ENCODE measurements at places on chromosomes 16 and 17.
A peak's percentile ranks its signal among the peaks of the same experiment; 100 is the strongest.

DNA sequence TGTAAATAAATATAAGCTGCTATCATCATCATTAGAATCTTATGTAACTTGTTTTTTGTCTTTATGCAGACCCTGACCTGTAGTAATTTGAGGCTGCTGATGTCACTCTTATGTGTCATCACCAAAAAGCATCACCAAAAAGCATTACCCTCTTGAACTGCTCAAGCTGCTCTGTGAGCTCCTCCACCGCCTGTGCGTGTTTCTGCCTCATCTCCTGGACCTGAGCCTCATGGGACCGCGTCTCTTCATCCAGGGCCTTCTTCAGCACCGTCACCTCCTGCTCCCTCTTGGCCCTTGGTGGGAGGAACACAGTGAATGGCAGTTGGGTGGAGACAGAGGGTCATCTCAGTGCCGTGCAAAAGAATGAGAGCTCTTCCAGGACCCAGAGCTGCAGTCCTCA, 82.4 kb downstream of the NDE1 start:
- DNase-seq = no peak

DNA sequence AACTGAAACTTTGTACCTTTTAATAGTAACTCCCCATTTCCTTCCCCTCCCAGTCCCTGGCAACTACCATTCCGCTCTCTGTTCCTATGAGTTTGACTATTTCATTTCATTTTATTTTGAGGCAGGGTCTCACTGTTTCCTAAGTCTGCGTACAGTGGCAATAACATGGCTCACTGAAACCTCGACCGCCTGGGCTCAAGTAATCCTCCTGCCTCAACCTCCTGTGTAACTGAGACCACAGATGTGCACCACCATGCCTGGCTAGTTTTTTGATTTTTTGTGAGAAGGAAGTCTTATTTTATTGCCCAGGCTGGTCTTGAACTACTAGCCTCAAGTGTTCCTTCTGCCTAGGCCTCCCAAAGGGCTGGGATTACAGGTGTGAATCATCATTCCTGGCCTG, 808.1 kb downstream of the CDH11 start:
- DNase-seq = no peak

DNA sequence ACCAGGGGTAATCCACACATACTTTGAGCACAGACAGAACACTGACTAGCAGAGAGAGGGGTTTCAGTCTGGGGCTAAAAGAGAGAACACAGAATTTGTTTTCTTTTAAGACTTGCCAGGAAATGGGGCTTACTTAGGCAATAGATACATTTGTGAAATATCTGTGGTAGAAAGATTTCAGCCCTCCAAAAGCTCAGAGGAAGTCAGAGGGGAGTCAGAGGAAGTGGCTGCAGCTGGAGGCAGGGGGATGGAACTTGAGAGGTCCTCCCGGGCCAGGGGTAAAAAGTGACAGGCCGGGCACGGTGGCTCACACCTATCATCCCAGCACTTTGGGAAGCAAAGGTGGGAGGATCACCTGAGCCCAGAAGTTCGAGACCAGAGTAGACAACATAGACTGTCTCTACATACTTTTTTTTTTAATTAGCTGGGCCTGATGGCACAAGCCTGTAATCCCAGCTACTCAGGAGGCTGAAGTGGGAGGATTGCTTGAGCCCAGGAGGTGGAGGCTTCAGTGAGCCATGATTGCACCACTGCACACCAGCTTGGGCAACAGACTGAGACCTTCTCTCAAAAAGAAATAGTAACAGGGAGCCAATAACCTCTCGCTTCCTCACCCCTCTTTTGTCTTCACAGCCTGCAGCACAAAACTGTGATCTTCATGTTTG, 49.9 kb downstream of the NLRC5 start:
- no peak for DNase-seq

GRCh38 chr16:85387171-85387507, 226.0 kb upstream of the GSE1 start:
- DNase-seq = no peak

- DNase-seq = no peak
Observed at GRCh38 chr16:27712251-27712711, 162.3 kb downstream of the KATNIP start.

GRCh38 chr17:21034340-21035235, 8.2 kb downstream of the USP22 start:
- no peak for DNase-seq

GRCh38 chr17:77300016-77300686, 159.4 kb downstream of the SEC14L1 start:
- no peak for DNase-seq

DNA sequence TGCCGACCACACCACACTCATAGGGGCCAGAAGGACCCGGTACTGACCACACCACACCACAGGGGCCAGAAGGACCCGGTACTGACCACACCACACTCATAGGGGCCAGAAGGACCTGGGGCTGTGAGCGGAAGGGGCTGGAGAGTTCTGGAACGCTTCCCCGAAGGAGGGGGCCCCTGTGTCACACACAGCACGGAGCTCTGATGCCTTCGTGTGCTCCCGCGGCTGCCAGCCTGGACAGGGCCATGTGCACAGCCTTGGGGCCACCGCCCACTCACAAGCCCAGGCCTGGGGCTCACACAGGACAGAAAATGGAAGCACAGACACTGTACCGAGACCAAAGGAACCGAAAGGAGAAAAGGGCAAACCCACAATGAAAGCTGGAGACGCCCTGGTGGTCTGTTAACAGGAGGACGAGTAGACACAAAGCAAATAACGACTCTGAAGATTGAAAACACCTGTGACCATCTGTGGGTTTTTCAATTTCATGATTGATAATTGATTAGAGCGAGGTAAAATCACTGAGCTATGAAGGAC, 106.5 kb upstream of the METRNL start:
- DNase-seq = no peak

- no peak for DNase-seq
Observed at GRCh38 chr16:77168901-77169300, 22.1 kb upstream of the MON1B start.

GRCh38 chr17:2593821-2594721, 617 bp downstream of the PAFAH1B1 start:
- peak; percentile 65 for DNase-seq

DNA sequence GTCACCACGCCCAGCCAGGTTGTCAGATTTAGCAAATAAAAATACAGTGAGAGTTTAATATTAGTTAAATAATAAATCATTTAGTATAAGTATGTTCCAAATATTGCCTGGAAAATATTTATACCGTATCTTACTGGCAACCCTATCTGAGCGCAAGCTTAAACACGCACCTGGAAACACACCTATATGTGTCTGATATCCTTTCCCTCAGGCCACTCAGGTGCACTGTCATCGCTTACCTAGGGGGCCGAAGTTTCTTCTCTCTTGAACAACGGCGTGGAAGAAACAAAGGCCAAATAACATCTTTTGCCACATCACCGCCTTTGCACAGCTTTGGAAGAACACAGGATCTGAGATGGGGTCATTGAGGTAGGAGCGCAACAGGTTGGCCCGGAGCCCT, 54.0 kb downstream of the LYRM1 start:
- DNase-seq = no peak

- no peak for DNase-seq
Observed at GRCh38 chr17:79325709-79326430, 251.2 kb downstream of the ENGASE start.

DNA sequence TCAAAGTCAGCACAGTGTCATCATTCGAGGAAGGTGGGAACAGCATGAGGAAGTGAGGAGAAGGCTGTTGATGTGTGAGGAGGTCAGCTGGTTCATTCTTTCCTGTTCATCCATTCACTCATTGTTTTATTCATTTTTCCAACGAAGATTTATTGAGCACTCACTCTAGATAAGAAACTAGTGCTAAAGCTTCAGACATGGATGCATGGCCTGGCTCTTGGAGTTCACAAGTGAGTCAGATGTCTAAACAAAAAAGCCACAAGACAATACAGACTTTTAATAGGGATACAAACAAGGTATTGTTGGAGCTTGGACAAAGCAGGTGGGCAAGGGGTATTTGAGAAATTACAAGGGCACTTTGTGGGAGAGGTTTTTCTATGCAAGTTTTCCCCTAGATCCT, 31.3 kb upstream of the MPHOSPH6 start:
- no peak for DNase-seq

DNA sequence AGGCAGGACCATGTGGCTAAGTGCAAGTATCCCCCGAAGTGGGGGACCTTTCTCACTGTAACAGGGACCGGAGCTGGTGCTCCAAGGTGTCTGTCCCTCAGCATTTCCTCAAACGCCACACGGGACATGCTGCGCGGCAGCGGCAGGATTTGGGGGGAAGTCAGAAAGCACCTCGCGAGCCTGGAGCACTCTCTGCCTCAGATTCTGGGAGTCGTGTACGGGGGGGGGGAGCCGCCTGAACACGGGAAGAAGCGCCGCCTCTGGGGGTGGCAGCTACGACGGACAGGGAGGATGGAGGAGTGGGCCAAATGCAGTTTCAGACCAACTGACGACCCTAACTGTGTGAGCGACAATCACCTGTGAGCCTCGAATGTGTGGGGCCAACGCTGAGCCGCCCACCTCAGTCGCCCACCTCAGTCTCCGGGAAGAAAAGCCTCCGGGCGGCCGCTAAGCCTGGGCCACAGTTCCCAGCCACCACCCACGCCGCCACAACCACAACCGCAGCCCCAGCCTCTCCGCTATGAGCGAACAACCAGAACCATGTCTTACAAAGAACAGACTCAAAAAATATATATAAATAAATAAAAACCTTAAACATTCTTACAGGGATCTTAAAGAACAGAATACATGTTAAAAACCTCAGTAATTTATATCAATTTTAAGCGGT, 8.8 kb upstream of the TRAP1 start:
- DNase-seq = no peak

GRCh38 chr17:57986841-57987580, 1.0 kb downstream of the VEZF1 start:
- no peak for DNase-seq

DNA sequence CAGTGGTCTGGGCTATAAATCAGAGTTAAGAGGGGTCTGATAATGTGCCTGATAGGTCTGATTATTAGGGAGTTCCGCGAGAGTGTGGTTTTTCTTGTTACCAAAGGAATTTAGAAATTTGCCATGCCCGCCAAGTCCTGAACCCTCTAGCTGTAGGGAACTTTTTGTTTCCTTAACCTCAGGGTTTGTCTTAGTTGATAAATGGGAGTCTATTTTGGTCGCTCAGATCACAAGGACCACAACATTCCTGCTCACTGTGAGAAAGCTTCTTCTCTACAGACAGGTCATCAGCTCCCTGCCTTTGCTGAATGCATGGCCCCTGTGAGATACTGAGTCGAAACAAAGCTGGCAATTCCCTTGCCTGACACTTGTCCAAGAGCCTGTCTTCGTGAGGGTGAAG, 497.8 kb downstream of the HS3ST4 start:
- no peak for DNase-seq

DNA sequence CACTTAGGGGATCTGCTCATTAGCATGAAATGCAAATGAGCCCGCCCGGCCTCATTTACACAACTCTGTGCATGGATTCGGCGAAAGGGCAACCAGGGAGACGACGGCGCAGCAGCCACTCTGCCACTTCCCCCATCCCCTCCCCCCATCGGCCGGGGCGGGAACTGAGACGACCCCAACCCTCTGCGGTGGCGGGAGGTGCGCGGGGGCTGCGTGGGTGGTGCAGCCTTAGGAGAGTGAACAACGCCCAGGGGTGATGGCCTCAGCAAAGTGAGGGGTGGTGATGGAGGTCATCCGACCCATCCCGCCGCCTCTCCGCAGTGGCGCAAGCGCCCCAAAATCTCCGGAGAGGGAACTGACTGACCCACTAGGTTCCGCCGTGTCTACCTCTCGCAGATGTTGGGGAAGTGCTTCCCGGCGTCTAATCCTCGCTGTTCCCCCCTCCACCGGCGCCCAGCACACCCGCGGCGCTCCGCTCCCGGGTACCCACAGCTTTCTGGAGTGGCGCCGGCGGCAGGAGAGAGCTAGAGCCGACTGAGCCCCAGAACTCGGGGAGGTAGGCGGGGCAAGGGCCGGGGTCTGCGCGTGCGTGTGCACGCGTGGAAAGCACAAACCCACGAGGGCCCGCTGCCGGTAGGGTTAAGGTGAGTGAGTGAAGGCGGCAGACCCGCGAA, 1.4 kb upstream of the CACNA1G start:
- no peak for DNase-seq

DNA sequence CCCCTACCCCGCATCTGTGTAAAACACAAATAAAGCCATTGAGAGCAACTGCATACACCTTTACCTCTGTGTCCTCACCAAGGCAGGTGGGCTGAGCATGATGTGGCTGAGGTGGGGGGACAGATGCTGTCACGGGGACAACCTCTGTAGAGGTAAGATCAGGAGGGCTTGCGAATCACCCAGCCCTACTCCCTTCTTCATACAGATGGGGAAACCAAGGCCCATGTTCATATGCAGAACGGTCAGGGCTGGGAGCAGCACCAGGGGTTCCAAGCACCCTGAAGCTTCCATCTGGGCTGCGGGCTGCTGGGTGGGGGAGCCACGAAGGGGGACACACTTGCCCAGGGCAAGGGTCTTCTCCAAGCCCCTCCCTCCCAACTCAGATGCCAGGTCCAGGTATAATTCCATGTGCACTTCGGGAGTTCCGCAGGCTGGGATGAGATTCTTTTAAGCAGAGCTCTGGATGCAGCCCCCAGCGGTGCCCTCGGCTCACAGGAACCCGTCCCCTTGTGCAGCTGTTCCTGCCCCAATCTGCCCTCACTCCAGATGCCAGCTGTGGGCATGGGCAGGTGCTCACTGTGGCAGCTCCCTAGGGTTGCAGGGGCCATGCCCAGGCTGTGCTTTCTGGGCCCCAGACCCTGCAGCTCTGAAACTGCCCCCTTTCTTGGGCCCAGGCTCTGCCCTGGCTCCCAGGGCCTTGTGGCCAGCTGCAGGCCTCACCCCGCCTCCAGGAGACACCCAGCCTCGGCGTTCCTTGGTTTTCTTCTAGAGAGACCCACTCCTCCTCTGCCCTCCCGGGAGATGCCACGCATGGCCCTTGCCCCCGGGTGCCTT, 9.6 kb downstream of the CTRB1 start:
- DNase-seq = no peak

- DNase-seq = no peak
Observed at GRCh38 chr17:67862614-67863217, 37.4 kb downstream of the BPTF start.

GRCh38 chr16:983044-984030, 1.8 kb downstream of the SOX8 start:
- DNase-seq = no peak

GRCh38 chr16:88923450-88923849, 53.6 kb downstream of the CBFA2T3 start:
- DNase-seq = no peak

GRCh38 chr17:75153780-75154194, 525 bp downstream of the JPT1 start:
- DNase-seq = no peak

Data from NCI-H187 (cell line).